Activated CD8-positive, alpha-beta memory T cell treated with anti-CD3 and anti-CD28 coated beads for 1 hour (primary cell): ENCODE measurements at places on chromosomes 6 and 20.

DNA sequence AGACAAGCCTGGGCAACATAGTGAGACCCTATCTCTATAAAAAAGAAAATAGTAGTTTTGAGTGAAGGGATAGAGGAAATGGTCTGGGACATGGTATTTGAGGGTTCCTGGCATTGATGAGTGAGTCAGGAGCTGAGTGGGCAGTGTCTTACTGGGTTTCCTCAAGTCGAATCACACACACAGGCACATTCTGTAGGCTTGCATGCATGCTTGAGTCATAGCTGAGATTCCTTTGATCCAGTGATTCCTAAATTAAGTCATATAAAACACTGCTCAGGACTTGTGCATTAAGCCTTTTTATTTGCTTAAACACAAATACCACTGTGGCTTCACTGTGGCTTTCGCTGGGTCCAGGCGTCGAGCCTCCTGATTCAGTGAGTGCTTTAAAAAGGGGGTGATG, 71.8 kb upstream of the TMEM181 start:
- DNase-seq: no peak

- no peak for DNase-seq
These were observed 2.3 kb downstream of the TOX2 start for GRCh38 chr20:43916881-43917371.

- DNase-seq: no peak
These were observed 16.2 kb upstream of the EMILIN3 start for GRCh38 chr20:41382791-41383305.

DNA sequence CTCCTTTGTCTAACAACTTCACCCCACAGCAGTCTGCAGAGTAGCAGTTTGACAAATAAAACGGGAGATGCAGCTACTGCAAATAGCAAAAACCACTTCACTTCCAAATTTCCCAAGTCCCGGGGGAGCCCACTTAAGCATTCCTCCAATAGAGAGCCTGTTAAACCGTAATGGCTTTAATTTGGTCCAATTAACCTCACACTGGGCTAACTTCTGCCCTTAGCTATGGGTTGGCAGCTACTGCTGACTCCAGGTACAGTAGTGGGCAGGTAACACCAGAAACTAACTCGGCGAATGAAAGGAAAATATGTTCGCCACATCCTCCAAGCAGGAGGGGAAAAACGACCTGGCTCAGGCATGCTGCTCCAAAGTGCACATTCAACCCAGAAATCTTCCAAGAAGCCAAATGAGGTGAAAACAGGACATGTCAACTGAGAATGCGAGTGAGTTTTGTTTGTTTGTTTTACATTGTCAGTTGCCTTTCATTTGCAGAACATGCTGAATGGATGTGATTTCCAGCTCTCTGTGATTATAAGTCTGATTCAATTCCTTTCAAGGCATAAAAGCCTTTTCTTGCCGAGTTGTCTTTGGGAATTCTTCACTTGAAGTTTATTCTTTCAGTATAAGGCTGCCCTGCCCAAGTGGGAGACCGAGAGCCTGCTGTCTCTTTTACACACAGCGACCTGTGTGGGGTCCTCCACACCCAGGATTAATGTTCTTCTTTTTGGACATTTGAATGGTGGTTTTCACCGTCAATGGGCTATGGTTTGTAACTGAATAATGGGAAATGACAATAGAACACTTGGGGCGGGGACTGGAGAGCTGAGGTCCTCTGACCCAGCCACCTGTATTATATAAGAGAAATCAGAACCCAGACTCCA, 117.3 kb upstream of the ARMC2 start:
- DNase-seq: no peak

DNA sequence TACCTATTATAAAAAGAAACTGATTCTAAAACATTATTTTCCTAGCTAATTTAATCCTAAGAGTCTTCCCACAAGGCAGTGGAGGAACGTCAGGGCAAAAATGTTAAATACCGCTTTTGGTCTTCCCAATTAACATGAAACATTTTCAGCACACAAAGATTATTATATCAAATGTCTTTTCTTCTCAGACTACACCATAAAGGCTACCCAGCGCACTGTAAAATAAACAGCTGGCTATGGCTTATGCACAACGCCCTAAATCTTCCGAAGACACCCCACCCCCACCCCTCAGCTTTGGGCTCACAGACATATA, 1.0 kb downstream of the NUDT3 start:
- DNase-seq: no peak

DNA sequence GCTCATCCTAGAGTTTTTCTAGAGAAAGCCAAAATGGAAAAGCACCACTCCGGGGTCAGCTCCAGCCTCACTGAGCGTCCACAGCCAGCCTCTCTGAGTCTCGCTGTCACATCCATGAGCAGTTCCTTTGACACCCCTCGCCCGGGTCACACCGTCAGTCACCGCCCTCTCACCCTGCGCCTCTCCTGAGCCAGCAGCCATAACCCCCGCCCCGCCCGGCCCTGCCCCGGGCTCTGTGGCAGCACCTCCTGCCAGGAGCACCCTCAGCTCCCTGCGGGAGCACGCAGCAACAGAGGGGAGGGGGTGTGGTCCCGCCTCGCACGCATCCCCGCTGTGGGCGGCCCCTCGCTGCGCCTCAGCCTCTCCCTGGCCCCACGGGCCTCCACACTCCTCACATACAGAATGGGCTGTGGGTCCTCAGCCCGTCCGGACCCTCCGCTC, 267.7 kb downstream of the TAF4 start:
- no peak for DNase-seq

- no peak for DNase-seq
These were observed 475.8 kb upstream of the JARID2 start for GRCh38 chr6:14770040-14770439.

DNA sequence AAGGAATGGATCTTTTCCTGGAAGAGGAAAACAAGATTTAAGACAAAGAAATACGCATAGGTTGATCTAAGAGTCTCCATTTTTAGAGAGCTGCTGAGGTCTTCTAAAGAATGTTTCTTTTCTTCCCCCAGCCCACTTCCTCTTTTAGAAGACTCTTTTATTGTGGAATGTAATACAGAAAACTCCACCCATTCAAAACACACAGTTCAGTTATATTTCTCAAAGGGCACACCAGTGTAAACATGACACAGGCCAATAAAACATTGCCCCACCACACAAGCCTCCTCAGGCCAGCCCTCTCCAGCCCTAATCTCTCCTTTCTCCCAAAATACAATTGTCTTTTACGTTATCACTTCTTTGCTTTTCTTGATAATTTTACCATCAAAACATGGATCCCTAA, 42.8 kb downstream of the SLC35B3 start:
- DNase-seq: no peak

DNA sequence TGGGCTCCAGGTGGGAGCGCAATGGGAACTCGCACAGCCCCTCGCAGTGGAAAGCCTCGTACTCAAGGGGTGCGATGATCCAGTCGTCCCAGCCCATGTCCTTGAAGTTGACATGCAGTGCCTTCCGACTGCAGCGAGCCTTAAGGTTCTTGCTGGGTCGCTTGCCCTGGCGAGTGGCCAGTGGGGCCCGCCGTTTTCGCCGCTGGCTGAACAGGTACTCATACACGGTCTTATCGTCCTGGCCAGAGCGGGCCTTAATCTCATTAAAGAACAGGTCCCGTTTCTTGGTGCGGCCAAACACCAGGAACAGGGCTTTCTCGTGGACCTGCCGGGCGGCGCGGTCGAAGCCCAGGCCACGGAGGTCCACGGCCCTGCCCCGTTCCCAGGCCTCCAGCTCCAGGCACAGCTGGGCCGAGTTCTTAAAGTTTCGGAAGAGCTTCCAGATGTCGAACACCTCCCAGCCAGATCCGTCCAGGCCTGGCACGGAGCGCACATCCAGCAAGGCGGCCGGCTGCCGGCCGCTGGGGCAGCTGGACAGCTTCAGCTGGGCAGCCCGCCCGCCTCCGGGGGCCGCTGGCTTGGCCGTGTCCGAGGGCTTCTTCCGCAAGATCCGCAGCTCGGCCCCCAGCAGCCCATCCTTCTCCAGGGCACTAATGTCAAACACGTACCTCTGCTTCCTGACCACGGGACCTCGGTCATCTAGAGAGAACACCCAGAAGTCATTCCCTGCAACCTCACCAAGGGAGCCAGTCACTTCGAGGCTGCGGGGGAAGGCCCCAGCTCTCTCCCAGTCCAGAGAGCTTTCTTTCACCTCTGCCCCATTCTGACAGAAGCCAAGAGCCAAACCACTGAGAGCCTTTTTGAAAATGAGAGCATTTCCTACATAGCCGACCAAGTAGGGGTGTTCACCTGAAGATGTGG, 3.7 kb downstream of the GDF5 start:
- no peak for DNase-seq

- no peak for DNase-seq
These were observed 113.3 kb downstream of the SASH1 start for GRCh38 chr6:148455674-148456558.

- no peak for DNase-seq
These were observed 49.3 kb downstream of the GFRA4 start for GRCh38 chr20:3613821-3614440.

- no peak for DNase-seq
These were observed 140.6 kb downstream of the OPN5 start for GRCh38 chr6:47922391-47922790.

- no peak for DNase-seq
These were observed 7.5 kb upstream of the FOXP4 start for GRCh38 chr6:41538556-41539182.

GRCh38 chr6:20117474-20117873, 94.8 kb downstream of the MBOAT1 start:
- no peak for DNase-seq

- DNase-seq: no peak
These were observed 162.1 kb upstream of the ZNF337 start for GRCh38 chr20:25858495-25859425.

GRCh38 chr6:43196337-43196736, 14.3 kb downstream of the CUL9 start:
- no peak for DNase-seq

DNA sequence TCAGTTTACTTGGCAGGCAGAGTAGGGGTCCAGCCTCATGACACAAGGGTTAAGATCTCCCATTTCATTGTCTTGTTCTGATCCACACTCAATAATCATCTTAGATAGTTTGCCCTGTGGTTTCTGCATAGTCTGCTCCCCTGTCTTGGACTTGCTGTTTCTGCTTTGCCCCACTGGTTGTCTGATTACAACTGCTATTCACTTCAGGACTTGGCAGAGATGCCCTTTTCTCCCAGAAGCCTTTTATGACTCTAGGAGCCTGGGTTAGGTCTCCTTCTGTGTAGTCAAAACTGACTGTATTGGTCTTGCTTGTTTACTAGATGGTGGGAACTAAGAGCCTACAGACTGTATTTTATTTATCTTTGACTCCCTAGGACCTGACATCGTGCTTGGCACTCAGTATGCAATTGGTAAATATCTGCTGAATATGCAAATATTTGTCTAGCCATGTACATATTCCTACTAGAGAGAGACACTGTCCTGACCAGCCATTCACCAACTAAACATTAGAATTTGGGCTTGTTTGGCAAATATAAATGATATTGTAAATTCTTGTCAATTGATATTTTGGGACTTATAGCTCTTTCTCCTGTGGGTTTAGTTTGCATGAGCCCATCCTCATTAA, 165.9 kb upstream of the KCNK16 start:
- DNase-seq: no peak

DNA sequence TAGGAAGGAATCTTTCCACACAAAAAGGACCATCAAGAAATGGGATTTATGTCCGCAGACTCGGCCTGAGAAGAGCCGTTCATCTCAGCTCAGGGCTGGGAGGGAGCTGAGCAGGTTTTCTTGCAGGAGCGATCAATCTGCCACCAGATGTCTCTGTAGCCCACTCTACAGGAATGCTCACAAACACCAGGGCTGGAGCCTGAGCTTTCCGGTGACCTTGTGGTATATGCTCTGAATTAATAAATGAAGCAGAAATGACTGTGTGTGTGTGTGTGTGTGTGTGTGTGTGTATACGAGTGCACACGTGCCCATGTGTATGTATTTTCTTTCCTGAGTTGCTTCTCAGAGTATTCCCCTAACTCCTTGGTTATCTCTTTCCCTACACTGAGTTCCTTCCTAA, 12.0 kb downstream of the CD83 start:
- no peak for DNase-seq

GRCh38 chr6:43972179-43972912, 154.9 kb downstream of the MRPL14 start:
- DNase-seq: no peak

DNA sequence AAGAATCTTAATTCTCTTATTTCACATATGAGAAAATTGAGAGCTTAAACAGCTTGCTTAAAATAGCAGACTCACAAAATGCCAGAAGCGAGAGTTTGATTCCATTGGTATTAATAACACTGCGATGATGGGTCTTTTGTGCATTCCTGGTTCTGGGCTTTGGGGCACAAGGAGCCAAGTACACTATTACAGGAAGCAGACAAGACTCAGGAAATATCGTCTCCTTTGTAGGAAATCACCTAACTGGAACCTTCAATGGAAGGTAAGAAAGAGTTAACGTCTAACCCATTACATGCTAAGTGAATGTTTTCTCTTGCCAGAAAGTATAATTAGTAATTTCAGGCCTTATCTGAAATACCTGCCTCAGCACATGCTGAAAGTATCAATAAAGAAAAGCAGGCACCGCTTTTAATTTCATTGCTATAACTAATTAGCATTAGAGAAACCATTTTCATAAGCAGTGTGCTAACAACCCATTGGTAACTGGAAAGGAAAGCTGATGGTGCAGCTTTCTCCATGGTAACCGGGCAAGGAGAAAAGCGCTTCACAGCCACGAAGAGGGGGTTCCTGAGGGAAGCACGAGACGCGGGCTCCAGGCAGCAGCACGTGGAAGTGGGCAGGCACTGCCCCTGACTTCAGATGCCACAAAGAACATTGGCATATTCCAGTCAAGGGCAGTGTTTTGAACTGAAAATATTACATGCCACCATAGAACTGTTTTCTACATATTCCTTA, 206.7 kb upstream of the AGPAT4 start:
- DNase-seq: no peak

DNA sequence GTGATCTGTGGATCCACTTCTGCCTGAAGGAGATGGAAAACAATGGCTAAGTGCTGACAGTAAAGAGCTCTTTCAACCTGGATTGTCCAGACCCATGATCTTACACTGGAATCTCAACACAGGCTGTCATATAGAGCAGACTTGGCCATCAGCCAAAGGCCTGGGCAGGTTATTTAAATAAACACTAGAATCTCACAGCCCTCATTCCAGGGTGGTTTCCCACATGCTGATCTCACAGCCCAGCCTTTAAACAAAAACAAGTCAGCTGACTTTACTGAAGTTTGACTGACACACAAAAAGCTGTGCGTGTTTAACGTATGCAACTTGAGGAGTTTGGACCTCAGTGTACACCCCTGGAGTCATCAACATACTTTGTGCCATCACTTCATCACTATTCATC, 28.4 kb downstream of the SYNDIG1 start:
- no peak for DNase-seq
